ENCODE measurements at places on chromosomes 4 and X. TPM values are rescaled to one million over a fixed set of nuclear protein-coding genes. Genes with fewer than 3 reads are reported as not detected.

MMRN1 gene
- polyA plus RNA-seq: not detected

HSD17B11 gene
- polyA plus RNA-seq: 9.8 TPM

PAGE1 gene
- polyA plus RNA-seq: not detected

DNA sequence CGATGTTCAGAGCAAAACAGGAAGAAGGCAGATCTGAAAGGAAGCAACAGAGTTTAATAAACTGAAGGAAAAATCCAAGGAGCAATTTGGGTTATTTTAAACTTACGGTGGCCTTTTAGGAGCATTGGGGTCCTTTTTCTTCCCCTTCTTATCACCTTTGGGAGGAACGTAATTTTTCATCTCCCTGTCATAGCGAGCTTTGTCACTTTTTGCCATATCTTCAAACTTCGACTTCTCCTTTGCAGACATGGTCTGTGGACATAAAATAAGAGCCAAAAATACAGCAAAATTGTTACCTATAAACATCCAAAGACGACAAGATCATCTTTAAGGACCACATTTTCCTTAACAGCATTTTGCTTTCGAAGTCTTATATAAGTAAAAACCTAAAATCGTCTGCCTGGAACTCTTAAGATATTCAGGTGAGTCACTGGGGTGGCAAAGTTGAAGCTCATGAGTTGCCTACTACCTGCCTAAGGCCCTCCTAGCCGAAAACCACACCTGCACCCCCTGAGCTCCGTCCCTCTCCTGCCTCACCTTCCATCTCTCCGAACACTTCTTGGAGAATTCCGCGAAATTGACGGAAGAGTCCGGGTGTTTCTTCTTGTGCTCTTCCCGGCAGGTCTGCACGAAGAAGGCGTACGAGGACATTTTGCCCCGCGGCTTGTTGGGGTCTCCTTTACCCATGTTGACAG is 1.0 kb downstream of the HMGB2 start:
- DNase-seq: no peak

GRCh38 chr4:80074069-80074468 is 1.0 kb upstream of the ANTXR2 start:
- DNase-seq: no peak
